Esophagus squamous epithelium (tissue), 5 donors: ENCODE measurements at places on chromosomes 2 and 18.

- no peak for DNase-seq
Measured at GRCh38 chr18:189254-189653, 30.9 kb downstream of the USP14 start.

DNA sequence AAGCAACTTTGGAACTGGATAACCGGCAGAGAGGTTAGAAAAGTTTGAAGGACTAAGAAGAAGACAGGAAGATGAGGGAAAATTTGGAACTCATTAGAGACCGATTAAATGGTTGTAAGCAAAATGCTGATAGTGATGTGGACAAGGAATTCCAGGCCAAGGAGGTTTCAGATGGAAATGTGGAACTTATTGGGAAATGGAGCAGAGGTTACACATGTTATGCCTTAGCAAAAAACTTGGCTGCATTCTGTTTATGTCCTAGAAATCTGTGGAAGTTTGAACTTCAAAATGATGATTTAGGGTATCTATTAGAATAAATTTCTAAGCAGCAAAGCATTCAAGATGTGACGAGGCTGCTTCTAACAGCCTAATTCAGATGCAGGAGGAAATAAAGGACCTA lies 675.1 kb upstream of the SYT4 start:
- DNase-seq: no peak

DNA sequence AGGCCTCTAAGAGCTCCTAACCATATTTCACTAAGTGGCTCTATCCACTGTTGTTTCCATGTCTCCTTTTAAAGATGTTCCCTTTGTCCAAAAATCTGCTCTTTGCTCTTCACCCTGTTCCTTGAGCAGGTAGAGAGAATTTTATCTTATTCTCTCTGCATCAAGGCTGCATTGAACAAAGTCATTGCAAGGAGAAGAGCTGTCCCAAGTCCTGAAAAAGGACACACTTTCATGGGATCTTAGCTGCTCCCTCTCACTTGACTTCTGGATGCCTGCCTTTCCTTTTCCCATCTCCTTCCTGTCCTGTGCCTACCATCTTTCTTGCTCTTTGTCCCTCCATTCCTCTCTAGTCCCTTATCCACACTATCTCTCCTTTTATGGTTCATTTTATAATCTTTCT lies 235.2 kb upstream of the THSD7B start:
- no peak for DNase-seq

DNA sequence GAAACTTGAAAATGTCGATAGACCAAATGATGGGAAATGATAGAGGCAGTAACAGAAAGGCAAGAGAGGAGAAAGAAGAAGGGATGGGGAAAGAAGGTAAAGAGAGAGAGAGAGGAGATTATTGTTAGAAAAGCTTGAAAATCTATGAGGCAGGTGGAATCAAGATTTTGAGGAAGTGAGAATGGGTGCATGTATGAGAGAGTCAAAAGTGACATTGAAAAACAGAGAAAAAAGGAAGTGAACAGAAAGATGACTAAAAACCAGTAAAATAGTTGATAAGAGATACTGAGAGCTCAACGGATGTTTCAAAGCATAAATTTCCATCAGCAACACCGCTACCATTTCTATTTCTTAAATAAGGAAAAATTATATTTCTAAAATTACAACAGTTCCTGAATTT lies 327.4 kb upstream of the CWC22 start:
- no peak for DNase-seq

- no peak for DNase-seq
Measured at GRCh38 chr2:143759455-143759854, 630.2 kb downstream of the ARHGAP15 start.

- DNase-seq: no peak
Measured at GRCh38 chr2:85181134-85181631, 48.0 kb downstream of the TCF7L1 start.

- DNase-seq: no peak
Measured at GRCh38 chr2:241944821-241945220, 75.3 kb downstream of the RTP5 start.

- DNase-seq: no peak
Measured at GRCh38 chr2:197556456-197556855, 40.6 kb downstream of the MOB4 start.

DNA sequence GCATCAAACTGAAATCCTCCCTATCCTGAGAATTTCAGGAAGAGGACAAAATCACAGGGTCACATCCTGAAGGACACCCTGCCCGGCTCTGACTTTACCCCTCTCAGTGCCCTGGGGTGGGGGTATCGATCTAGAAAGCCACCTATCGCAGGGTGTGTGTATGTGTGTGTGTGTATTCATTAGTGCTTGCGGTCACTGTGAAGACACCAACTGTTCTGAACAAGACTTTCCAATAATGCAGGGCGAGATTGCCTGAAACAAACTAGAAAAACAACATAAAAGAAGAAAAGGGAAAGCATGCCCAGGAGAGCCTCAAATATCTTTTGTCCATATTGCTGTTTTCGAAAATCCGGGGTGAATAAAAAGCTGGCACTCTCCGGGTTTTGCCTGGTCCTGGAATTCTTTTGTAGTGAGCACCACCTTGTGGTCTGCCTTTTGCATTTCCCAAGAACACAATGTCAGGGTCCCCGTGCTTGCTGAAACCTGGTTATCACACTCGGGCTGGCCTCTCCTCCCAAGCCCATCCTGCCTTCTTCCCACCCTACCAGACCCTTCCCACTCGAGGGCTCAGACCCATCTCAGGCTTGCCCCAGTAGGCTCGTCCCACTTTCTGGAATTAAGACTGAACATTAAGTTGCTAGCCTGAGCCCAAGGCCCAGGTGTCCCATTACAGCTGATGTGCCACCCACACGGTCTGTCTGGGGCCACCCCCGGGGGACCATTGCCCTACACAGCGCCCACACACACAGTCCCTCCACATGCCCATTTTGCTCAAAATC lies 25.0 kb upstream of the COPS8 start:
- DNase-seq: no peak

DNA sequence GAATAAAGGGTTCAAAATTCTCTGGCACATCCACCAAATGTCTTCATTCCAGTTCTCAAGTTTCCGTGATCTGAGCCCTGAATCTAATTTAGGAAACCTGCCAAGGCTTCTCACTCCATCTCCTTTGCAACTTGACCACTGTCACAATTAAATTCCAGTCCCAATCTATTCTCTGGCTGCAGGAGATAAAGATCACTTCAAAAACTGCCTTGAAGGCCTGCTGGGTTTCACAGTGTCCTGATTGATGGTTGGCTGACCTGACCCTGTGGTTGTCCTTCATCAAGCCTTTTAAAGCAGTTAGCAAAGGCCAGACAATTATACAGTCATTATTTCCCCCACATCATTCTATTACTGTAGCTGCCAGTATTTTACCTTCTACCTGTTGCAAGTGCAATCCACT lies 60.3 kb upstream of the DNAJC10 start:
- no peak for DNase-seq

DNA sequence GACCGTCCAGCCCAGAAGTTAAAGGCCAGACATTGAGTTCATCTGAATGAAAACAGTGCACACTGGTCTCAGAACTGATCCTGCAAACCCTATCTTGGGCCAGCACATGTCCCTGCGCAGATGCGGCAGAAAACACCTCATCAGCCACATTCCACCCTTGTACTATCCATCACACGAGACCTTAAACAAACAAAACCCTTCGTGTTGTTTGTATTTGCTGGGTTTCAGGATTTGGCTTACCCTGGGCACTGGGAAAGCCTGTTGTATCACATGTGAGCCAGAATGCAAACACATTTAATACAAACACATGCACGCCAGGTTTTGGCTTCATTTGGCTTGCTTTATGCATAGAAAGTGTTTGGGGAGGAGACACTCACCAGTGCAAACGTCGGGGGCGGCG lies 12.5 kb downstream of the WIPF1 start:
- DNase-seq: no peak

DNA sequence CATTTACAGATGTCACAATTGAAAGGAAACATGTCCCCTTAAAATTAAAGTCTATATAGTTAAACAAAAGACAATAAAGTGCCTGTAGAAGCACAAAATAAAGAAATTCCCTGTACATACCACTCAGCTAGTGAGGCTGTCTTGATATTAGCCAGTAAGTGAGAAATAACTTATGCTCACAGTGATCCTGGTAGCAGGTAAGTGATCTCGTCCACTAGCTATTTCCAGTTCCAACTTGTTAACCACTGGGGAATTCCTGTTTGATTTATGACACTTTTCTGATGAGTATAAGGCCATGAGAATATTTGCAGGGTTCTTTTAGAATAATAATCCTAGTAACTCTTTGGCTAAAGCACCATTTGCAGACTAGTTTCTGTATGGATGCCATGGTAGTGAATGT lies 127.9 kb upstream of the PGAP1 start:
- no peak for DNase-seq

DNA sequence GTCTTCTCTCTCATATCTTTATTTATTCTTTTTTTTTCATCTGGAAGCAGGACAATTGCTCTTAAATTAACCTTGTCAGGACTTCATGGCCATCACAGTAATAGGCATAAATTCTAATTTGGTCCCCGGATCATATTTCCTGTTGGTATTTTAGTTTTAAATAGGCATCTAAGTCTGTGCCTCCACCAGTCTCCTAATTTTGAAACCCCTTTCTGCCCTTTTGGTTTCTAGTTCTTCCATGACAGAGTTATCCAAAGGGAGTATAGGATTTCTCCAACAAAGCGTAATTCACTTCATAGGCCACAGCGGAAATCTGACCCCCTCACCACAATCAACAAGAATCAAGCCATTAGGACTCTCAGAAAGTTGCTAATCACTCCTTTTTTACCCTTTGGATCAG lies 3.8 kb downstream of the EPHA4 start:
- DNase-seq: no peak

DNA sequence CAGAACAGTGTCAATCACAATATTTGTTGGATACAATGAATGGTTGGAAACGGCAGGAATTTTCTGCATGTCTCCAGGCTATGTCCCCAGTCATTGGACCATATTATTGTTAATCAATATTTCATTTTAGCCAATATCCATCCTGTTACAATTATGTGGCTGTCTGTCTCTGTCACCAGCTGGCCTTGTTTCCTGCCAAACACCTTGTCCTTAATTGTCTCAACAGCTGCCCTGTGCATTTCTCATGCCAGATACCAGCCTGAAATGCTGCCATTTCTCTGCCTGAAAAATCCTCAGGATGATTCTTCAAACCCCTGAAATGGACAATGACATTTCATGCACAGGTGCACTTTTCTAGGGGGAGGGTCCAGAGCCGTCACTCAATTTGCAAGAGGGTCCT lies 170.6 kb downstream of the ALPK2 start:
- DNase-seq: no peak

GRCh38 chr18:3935305-3935704 lies 485.3 kb downstream of the TGIF1 start:
- DNase-seq: no peak

- no peak for DNase-seq
Measured at GRCh38 chr18:40407909-40408308, 1547.1 kb upstream of the PIK3C3 start.

DNA sequence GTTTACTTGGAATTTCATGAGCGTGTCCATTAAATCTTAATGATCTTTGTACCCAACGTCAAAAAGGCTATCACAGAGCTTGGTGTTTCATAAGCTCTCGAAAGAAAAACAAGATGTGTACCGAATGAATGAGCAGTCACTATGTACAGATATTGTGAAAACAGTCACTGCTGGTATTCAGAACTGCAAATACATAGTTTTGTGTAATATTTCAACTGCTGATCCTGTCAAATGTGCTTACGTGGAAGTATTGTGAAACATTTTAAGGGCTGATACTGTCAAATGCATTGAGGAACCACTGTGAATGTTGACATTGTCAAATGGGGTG lies 184.2 kb upstream of the KLHL29 start:
- no peak for DNase-seq

GRCh38 chr18:23280844-23281243 lies 145.6 kb downstream of the CABLES1 start:
- DNase-seq: no peak

DNA sequence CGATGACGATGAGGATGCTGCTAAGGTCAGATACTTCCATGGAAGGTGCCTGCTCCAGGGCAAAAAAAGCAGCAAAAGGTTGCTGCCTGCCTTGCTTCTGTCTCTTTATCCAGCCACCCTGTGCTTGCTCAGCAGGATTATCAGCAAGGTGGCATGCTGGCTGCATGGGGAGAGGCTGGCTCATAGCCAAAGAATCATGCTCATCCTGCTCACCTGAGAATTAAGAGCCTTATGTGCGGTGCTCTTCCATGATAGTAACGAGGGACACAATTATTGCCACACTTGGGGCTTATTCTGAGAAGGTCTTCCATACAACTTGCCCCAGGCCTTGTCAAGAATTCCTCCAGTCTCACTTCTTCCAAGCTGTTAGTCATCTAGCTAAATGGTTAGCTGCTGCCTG lies 60.4 kb upstream of the SEC11C start:
- no peak for DNase-seq

DNA sequence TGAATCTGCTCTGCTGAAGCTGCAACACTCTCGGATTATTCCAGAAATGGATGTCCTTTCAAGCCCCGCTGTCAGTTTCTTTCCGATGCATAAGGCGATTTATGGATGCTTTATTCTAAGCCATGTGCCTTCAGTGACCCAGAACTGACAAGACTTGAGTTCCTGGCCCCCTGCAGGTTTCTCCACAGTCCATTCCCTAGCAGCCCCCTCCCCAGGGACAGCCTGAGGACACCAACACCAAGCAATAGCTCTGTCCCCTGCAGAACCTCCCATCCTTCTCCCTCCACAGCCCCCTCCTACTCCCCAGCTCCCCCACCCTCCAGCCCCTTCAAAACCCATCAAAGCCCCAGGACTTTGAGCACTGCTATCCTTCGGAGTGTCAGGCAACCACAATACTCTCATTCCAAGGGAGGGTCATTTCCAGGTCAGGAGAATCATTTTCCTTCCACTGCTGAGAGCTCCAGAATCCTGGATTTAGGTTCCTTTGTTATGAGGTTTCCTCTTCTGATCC lies 24.6 kb upstream of the SPP2 start:
- DNase-seq: no peak

- no peak for DNase-seq
Measured at GRCh38 chr2:177106212-177106611, 106.4 kb upstream of the HNRNPA3 start.

GRCh38 chr2:57776916-57777315 lies 269.7 kb upstream of the VRK2 start:
- DNase-seq: no peak

DNA sequence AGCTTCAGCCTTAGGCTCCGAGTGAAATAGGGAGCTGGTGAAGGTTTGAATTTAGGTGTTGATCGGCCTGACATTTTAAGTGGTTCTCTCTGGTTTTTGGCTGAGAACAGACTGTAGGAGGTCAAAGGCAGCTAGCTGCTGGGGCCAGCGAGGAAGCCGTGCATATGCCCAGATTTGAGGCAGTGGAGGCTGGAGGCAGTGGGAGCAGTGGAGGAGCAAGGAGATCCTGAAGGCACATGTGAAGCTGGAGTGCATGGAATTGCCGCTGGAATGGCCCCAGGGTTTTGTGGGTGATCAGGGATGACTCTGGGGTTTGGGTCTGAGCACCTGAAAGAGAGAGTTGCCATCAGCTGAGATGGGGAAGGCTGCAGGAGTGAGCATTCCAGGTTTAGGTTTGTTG lies 25.1 kb downstream of the STEAP3 start:
- no peak for DNase-seq
